ENCODE measurements at places on chromosomes 5 and 9. TPM values are rescaled to one million over a fixed set of nuclear protein-coding genes. Genes with fewer than 3 reads are reported as not detected.
A peak's percentile ranks its signal among the peaks of the same experiment; 100 is the strongest.

DNA sequence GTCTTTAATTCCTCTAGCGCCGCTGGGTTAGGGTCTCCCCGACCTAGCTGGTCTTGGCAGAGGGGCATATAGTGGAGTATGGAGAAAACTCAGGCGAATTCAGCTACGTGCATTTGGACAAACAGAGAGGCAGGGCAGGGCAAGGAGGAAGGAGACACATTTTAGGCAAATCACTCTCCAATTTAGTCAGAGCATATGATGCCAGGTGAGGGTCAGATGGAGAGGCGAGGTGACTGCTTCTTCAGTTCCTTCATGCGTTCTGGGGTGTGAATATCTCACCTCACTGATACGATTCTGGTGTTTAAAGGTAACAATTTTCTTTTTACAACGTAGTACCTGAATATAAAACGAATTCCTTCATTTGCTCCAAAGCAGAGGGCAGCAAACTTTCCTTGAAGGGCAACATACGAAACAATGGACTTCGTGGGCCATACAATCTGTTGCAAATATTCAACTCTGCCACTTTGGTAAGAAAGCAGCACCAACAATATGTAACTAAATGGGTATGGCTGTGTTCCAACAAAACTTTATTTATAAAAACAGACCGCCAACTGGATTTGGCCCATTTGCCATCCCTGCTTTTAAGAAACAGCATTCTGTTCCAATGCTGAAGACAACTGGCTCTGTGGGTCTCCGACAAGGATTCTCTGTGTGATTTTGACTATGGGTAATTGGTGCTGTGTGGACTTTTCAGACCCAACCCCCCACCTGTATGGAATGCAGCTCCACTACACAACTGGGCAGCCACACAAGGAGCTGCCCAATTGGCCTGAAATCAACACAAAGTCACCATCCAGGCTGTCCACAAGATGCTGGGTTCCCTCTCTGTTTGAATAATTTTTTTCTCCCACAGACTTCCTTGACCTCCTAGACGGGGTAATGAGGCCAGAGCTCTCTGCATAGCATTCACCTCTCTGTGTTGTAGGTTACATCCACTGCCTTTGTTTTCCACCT is 53.8 kb downstream of the RAPGEF1 start:
- no peak for DNase-seq

DNA sequence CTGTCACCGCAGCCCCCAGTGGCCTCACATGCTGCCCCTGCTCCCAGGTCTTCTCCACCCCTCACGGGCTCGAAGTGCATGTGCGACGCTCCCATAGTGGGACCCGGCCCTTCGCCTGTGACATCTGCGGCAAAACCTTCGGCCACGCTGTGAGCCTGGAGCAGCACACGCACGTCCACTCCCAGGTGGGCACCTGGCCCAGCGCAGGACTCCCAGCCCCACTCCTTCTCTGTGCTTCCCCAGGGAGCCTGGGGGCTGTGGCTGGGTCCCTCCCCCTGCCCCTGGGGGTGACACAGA is 10.5 kb downstream of the GFI1B start:
- DNase-seq = no peak

GRCh38 chr5:95647886-95648860 is 1.6 kb downstream of the RFESD start:
- no peak for DNase-seq

- DNase-seq = peak; percentile 23
Measured at GRCh38 chr5:63963080-63963735, 963 bp upstream of the HTR1A start.

DNA sequence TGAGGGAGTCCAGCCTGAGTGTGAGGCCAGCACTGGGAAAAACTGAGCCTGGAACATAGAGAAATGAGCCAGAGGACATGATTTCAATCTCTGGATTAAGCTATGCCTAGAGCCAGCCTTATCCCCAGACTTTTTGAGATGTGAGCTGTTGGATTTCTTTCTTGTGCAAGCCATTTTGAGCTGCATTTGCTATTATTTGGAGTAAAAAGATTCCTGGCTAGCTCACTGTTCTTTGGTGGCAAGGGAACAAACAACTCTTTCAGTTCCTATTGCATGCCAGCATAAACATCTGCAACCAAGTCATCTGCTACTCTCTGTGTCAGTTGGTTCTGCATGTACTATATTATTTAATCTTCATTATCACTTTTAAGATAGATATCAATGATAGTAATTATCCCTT is 70.1 kb upstream of the MAN2A1 start:
- no peak for DNase-seq

DNA sequence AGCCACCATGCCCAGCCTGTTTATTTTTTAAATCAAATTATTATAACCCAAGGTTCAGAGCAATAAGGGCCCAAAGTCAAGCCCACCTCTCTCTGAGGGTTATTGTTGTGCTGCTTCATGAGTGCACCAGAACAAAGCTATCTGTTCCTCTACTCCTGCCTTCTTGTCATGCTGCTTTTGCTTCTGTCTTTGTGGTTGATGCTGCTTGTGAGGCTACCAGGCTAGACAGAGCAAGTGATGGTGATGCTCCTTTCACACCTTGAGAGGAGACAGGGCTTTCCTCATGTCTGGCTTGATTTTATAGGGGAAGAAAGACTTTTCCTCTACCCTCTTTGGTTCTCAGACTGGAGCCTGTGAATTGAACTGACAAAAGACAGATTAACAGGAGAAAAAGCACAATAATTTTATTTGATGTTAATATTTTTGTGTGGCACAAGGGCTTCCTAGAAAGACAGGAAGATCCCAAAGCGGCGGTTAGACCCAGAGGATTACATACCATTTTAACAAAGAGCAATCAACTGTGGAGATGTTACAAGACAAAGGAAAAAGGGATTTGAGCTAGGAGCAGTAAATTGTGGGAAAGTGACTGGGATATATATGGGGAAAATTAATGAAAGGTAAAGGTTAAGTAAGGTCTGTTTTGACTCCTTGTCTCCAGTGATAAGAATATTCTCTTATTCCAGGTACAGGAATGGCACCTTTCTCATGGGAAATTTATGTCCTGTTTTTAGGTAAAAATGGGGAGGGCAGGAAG is 4.4 kb upstream of the CD180 start:
- no peak for DNase-seq

- DNase-seq = no peak
Measured at GRCh38 chr9:87659534-87660419, 66.1 kb upstream of the CTSL start.

DNA sequence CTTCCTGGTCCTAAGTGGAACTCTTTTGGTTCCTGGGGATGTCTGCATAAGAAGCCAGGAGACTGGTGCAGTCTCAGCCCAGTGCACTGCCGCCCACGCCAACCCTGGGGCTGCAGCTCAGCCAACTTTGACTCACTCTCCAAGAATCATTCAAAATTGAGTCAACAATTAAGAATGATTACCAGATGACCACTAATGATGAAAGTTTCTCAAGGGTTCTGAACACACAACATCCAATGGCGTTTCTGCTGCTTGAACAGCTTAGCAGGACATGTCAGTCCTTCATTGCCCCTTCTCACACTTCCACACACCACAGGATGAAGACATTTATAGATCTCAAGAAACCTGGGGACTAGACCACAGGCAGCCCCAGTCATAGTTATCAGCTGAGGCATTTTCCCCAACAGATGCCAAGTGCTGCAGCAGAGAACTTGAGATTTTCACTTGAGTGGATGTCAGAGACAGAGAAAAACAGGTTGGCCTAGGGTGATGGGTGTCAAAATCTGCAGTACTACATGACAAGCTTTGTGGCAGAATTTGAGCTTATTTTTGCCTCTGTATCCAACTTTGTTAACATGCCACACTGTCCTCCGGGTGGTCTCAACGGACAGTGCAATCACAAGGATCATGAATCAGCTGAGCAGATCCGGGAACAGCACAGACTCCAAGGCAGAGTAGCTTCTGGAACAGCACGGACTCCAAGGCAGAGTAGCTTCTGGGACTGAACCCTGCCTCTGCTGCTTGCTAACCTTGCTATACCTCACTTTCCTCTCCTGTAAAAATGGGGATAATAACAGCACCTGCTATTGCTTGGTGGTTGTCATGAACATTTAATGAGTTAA is 356.1 kb downstream of the SPOCK1 start:
- peak; percentile 11 for DNase-seq

DNA sequence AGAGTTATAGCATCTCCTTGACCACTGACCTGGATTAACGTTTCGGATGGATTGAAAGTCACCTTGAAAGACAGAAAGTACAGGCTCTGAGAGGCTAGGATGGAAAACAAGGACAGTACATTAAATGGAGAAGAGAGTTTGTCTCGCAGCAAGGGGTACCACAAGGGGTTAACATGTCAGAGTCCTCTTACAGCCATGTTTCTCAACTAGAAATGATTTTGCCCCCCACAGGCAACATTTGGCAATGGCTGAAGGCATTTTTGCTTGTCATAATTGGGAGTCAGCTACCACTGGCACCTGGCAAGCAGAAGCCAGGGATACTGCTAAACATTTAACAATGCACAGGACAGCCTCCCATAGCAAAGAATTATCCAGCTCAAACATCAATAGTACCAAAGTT is 90.8 kb upstream of the EQTN start:
- DNase-seq = no peak

DNA sequence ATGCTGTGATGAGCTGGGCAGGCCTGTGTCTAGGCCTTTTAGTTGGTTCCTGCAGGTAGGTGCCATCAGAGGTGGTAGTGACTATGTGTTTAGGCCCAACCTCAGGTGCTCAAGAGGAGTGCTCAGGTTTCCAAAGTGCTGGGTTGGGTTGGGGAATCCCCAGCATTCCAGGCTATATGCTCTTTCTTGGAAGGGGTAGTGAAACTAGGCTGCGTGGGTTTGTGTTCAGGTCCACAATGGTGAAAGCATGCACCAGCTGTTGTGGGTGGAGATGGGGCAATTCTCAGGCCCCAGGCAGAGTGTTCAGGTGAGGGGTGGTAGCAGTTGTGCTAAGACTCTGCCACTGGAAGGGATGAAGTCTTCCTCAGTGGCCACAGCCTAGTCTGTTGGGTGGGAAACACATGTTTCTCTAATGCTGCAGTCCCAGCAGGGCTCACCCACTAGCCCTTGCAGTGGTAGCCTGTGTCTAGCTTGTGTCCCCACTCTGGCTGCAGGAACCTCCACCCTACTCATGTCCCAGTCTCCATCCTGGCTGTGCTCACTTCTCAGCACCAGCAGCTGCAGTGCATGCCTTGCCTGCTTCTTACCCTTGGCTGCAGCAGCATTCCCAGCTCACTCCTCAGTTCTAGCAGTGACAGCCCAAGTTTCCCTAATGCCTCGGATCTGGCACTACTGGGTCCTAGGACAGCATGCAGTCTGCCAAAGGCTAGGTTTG is 78.9 kb downstream of the FAM170A start:
- DNase-seq = no peak

- no peak for DNase-seq
Measured at GRCh38 chr9:6819529-6819928, 61.8 kb downstream of the KDM4C start.

GRCh38 chr5:150642567-150642927 is 2.1 kb downstream of the SYNPO start:
- peak; percentile 57 for DNase-seq

- no peak for DNase-seq
Measured at GRCh38 chr5:3026099-3026498, 274.6 kb upstream of the IRX2 start.

- DNase-seq = no peak
Measured at GRCh38 chr9:20728493-20729220, 44.6 kb downstream of the FOCAD start.

GRCh38 chr9:354453-354852 is 139.8 kb downstream of the DOCK8 start:
- DNase-seq = no peak

DNA sequence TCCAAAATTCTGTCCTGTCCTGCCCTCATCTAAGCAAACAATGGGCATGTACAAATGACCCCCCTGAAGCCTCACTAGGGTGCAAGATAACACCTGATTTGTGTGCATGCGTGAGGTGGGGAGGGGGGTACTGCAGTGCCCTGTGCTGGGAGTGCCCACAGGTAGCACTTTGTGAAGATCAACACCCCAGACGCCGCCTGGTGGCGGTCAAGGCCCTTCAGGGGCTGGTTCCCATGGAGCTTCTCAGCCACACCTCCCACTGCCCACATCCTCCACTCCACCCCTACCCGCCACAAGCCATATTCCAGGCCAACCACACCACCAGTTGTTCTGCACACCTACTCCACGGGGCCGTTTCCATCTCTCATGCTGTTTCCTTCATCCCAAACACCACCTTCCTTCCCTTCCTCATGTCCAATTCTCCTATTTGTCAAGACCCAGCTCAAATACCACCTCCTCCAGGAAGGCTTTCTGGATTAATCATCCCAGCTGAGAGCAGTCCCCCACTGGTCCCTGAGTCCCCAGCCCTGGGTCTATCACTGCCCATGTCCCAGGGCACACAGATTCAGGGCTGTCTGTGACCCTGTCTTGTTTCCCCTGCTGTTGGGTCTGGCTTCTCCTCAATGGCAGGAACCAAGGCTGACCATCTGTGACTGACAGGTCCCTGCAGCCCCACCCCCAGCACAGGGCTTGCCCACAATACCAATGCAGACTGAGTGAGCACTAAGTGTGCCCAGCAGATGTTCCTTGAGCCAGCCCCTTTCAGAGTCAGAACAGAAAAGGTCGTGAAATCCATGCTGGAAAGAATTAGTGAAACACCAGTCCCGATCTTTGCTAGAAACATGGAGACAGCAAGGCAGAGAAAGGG is 178.4 kb downstream of the PAX5 start:
- peak; percentile 18 for DNase-seq

DNA sequence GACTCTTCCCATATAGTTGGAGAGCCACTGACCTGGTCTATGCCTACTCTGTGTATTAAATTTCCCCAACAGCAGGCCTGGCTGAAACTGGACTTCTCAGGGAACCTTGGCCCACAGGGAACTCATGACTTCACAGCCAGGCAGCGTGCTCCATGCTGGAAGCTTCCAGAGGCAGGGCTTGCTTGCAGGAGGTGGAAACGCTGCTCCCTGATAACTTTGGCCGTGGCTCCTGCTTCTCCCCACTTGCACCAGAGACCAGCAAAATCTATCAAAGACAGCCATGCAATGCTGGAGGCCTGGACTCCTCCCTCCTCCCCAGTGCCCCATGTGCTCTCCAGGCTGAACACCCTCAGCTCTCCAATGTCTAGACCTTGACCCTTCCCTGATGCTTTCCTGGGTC is 137.1 kb downstream of the GABBR2 start:
- no peak for DNase-seq

- DNase-seq = no peak
Measured at GRCh38 chr9:93810028-93810971, 144.9 kb downstream of the BARX1 start.

SPATA31A7 gene
- total RNA-seq = not detected

CMYA5 gene
- total RNA-seq = 3.4 TPM

WDR31 gene
- total RNA-seq = 3.0 TPM

SLIT3 gene
- 11.6 TPM for total RNA-seq

ITGA2 gene
- 9.5 TPM for total RNA-seq

ENTPD2 gene
- total RNA-seq = 17.1 TPM

N4BP3 gene
- total RNA-seq = 0.55 TPM

TAF11L10 gene
- total RNA-seq = not detected

RNF14 gene
- 15.3 TPM for total RNA-seq

PCA3 gene
- not detected for total RNA-seq

RFX3 gene
- 21.9 TPM for total RNA-seq

SCAI gene
- 13.5 TPM for total RNA-seq

PCDHA1 gene
- 0.14 TPM for total RNA-seq

SNCAIP gene
- not detected for total RNA-seq

Data from transverse colon (tissue), 4 donors.